ENCODE measurements at places on chromosomes 7 and 10. TPM values are rescaled to one million over a fixed set of nuclear protein-coding genes. Genes with fewer than 3 reads are reported as not detected.

GRCh38 chr7:132206594-132206993 is 369.7 kb downstream of the PLXNA4 start:
- H3K4me3 ChIP-seq: no peak overlapping the region
- DNase-seq: no peak
- no peaks in the 10 kb centered on the region for H3K36me3 ChIP-seq
- peaks cover 9% of the 10 kb centered on the region for H3K27me3 ChIP-seq

DNA sequence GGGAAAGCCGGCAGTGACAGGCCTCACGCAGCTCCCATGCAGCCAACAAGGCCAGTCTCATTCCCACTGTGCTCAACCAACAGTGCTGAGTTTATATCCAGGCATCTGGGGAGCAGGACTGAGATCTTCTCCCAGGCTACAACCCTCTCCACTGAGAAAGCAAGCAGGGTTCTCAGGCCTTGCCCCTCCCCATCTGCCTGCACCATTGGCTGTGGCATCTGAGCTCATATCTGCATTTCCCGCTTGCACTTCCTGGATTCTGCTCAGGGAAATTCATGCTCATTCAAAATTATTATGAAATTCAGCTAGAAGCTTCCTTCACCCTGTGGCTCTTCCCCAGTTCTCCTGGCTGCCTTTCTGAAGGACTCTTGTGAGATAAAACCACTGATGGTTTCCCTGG is 1029.0 kb downstream of the GRM8 start:
- H3K27me3 ChIP-seq: no peaks in the 10 kb centered on the region
- no peaks in the 10 kb centered on the region for H3K4me1 ChIP-seq
- no peaks in the 10 kb centered on the region for H3K36me3 ChIP-seq
- no peak for DNase-seq
- H3K4me3 ChIP-seq: no peak overlapping the region
- H3K27ac ChIP-seq: no peak overlapping the region

DNA sequence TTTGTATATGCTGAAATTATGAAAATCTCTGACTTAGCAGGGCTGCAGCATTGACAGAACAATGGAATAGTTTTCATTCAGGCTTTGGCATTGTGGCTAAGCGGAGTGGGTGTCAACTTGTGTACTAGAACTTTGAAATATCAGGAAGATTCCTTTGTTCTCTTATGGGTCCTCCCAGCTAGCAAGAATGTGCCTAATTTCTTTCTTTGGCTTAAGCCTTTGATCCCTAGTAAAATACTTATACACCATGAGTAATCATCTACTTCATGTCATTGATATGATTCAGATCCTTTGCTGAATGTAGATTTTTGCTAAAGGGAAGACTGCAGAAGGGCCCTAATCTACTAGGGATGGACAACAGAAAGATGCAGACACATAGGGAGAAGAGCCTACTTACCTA is 6.2 kb downstream of the AVL9 start:
- H3K4me3 ChIP-seq: peak overlapping the region; percentile 7
- no peak for DNase-seq
- peaks cover 19% of the 10 kb centered on the region for H3K36me3 ChIP-seq
- no peaks in the 10 kb centered on the region for H3K27me3 ChIP-seq
- H3K27ac ChIP-seq: peak overlapping the region; percentile 75

DNA sequence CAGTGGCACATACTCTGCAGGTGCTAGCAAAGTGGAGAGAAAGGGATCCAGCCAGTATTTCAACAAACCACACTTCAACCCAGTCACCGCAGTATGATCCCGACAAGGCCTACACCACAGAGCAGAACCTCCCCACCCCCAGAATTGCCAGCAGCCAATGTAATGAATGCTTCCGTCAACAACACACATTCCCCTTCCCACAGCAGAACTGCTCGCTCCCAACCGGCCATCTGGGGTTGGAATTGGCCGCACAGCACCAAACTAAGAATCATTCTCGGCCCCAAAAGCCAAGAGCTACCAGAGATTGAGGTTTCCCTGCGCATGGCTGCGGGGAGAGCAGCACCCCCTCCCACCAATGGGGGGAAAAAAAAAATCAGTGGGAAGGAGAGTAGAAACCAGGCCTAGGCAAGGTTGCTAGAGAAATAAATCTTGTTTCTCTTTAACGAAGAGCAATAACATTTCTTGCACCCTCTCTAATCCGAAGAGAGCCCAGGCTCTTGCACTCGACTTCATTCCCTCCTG is 1.1 kb downstream of the WASL start:
- H3K36me3 ChIP-seq: peaks cover 4% of the 10 kb centered on the region
- H3K27me3 ChIP-seq: no peaks in the 10 kb centered on the region
- DNase-seq: peak; percentile 80
- H3K4me3 ChIP-seq: peak overlapping the region; percentile 98

EVX1 gene
- total RNA-seq: not detected

- no peaks in the 10 kb centered on the region for H3K4me1 ChIP-seq
- H3K4me3 ChIP-seq: no peak overlapping the region
- peak; percentile 27 for DNase-seq
- H3K27me3 ChIP-seq: peaks cover 23% of the 10 kb centered on the region
- H3K36me3 ChIP-seq: no peaks in the 10 kb centered on the region
These were observed 63.5 kb downstream of the LGI1 start for GRCh38 chr10:93821051-93821772.

- H3K4me3 ChIP-seq: no peak overlapping the region
- DNase-seq: no peak
- no peaks in the 10 kb centered on the region for H3K4me1 ChIP-seq
These were observed 175.3 kb downstream of the CNTNAP2 start for GRCh38 chr7:146291900-146292299.

GRCh38 chr10:79936625-79937615 is 12.0 kb downstream of the SFTPD start:
- DNase-seq: no peak
- H3K36me3 ChIP-seq: no peaks in the 10 kb centered on the region
- no peak overlapping the region for H3K27ac ChIP-seq
- no peak overlapping the region for H3K4me3 ChIP-seq
- H3K4me1 ChIP-seq: peaks cover 9% of the 10 kb centered on the region

ZNF853 gene
- total RNA-seq: not detected

DNA sequence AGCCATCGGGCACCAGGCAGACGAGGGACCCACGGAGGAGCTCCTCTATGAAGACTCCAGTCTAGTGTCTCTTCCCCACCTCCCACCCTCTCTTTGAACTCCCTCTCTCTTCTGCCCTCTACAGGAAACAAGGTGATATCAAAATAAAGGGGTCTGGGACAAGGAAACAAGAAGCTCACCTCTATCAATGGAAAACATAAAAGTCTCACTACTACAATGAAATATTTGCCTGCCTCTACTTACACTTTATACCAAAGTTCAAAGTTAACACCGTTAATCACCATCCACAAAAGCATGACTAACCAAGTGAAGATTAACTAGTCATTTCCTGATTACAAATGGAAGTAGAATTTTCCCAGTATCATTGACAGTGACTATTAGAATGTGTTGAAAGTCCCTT is 82.2 kb downstream of the PARD3 start:
- H3K27ac ChIP-seq: peak overlapping the region; percentile 86
- H3K27me3 ChIP-seq: no peaks in the 10 kb centered on the region
- H3K4me3 ChIP-seq: no peak overlapping the region
- H3K36me3 ChIP-seq: peaks cover 6% of the 10 kb centered on the region

DNA sequence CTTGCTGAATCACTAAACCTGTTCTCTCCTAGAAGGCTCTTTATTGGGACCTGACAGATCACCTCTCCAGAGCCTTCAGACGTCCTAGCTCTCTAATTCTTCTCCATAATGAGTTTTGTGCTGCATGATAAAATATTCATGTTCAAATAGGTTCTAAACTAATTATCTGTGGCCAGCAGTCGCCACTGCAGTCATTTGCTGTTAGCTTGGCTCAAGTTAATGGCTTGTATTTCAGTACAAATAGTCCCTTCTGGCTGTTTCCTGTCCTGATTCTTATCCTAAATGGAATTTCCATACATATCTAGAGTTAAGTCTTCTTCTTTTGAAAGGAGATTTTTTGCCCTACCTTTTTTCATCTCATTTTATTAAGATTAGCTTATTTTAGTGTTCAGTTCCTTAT is 303.2 kb downstream of the EXOC4 start:
- no peak for DNase-seq
- H3K4me3 ChIP-seq: no peak overlapping the region
- H3K4me1 ChIP-seq: no peaks in the 10 kb centered on the region
- H3K36me3 ChIP-seq: peaks cover 6% of the 10 kb centered on the region

Data from MCF 10A (cell line).